ENCODE measurements at places on chromosomes 12 and 14.

DNA sequence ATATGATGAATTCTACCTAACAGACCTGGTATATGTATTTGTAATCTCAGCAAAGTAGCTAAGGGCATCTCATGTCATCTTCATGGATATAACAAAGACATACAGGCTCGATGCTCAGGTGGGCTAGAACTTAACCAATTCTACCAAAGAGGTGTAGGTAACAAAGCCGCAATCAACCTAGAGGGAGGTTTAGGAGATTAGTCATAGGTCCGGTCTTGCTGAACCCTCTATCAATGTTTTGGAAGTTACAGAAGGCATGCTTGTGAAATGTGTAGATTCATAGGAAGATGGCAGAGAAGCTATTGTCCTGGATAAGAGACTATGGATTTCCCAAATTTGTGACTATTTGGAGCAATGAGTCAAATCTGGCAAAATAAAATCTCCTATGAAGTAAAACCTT, 42.6 kb upstream of the SYCP3 start:
- DNase-seq = no peak

- no peak for DNase-seq
These were observed 13.4 kb downstream of the NCAPD2 start for GRCh38 chr12:6507102-6507998.

- DNase-seq = no peak
These were observed 92.9 kb downstream of the HMGA2 start for GRCh38 chr12:65916991-65917695.

- DNase-seq = no peak
These were observed 45.5 kb downstream of the FGD4 start for GRCh38 chr12:32444895-32445294.

DNA sequence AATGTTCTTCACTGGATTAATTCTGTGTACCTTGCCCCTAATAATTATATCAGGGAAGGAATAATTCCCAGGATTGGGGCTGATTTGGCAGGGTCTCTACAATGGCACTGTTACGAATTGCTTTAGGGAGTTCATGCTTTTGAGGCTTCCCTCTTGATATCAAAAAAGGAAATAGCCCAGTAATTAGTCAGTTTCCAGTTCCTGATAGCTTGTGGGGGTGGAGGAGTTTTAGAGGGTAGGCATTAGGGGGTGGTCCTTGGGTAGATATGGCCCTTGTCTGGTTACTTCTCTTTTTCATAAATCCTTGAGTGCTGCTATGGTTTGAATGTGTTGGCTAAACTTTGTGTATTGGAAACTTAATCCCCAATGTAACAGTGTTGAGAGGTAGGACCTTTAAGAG, 6.1 kb upstream of the SRSF5 start:
- no peak for DNase-seq

- DNase-seq = no peak
These were observed 135.7 kb downstream of the PLXNC1 start for GRCh38 chr12:94284046-94284445.

- DNase-seq = no peak
These were observed 1.6 kb downstream of the LRRC74A start for GRCh38 chr14:76827696-76828296.

Measured in activated T-cell treated with anti-CD3 and anti-CD28 coated beads, Interleukin-2, amount 50 U/mL, for 24 hours (primary cell).